ENCODE measurements at places on chromosomes 7 and 10.

DNA sequence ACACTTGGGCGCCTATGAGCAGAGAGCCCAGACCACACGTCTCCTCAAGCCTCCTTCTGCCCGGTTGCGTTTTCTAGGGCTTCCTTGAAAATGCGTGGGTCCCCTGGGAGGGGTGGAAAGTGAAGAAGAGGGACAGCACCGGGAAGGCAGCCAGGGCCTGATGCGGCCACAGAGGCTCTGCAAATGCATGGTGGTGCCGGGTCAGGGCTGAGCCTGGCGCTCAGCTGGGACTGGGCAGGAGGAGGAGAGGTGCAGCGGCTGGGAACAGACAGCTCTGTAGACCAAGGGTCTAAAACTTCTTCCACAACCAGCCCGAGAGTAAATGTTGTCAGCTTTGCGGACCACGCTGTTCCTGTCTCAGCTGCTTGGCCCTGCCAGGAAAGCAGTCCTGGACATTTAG lies 1.6 kb downstream of the DPYSL4 start:
- no peak for DNase-seq

GRCh38 chr7:17548014-17548653 lies 249.7 kb downstream of the AHR start:
- DNase-seq, result no peak

DNA sequence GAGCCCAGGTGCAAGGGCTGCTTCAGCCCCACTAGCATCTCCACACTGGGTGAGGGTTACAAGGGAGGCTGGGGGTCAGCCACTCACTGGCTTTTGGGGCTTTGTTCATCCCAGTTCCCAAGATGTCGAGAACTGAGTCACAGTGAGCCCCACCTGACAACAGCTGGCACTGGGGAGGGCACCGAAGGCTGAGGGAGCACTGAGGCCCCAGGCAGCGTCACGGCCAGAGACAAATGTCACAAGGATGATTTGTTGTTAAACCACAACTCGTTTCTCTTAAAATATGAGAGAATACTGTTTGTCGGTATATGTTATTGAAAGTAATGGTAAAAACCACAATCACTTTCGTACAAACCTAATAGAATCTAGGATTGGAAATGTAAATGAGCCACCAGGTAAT lies 219.9 kb downstream of the CELF2 start:
- DNase-seq, result no peak

- no peak for DNase-seq
Observed at GRCh38 chr10:112954974-112955581, 5.0 kb downstream of the TCF7L2 start.

DNA sequence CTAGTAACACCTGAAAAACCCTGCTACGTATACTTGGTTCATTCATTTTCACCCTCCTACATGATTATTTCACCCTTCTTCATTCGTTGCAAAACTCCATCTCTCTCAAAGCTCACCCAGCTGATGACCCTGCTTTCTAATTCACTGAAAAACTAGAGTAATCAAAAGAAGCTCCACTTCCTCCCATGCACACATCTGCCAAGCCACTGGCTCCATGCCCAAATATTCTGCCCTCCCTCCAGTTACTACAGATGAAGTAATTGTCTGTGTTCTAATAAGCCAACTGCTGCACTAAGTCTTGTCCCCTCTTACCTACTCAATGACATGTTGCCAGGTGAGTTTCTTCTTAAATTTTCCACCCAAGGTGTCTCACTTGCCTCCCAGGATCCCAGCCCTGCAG lies 96.9 kb upstream of the CCDC71L start:
- no peak for DNase-seq

- no peak for DNase-seq
Observed at GRCh38 chr10:121216721-121217181, 365.6 kb downstream of the WDR11 start.

DNA sequence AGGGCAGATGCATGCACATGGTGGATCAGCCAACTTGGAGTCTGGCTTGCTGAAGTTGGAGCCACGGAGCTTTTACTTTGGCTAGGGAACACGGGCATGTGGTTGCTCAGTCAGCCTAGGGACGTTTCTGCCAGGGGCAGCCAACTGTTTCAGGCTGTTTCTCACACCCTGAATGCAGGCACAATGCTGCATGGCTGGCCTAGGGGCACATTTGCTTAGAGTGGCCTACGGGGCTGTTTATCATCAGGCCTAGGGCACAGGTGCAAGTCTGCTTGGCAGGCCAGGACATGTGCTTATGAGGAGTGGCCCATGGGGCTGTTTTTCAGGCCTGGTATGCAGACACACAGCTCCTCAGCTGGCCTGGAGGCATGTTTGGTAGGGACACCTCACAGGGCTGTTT lies 107.4 kb downstream of the GSAP start:
- DNase-seq, result no peak

DNA sequence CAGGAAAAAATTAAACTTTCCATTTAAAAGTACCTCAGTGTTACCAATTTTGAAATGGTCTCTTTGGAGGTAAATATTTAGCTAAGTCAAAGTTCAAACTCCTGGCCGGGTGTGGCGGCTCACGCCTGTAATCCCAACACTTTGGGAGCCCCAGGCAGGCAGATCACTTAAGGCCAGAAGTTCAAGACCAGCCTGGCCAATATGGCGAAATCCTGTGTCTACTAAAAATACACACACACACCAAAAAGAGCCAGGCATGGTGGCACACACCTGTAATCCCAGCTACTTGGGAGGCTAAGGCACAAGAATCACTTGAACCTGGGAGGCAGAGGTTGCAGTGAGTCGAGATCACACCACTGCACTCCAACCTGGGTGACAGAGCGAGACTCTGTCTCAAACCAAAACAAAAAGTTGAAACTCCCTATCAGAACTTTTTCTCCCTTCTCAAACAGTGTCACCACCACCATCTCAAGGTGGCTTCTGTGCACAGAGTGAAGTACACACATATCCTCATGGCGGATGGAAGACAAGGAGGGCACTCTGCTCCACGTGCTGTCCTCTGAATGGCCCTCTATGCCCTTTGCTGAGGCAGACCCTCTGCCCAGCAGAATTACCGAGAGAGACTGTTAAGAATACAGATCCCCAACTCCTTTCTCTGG lies 11.7 kb upstream of the PIK3CG start:
- DNase-seq, result no peak

DNA sequence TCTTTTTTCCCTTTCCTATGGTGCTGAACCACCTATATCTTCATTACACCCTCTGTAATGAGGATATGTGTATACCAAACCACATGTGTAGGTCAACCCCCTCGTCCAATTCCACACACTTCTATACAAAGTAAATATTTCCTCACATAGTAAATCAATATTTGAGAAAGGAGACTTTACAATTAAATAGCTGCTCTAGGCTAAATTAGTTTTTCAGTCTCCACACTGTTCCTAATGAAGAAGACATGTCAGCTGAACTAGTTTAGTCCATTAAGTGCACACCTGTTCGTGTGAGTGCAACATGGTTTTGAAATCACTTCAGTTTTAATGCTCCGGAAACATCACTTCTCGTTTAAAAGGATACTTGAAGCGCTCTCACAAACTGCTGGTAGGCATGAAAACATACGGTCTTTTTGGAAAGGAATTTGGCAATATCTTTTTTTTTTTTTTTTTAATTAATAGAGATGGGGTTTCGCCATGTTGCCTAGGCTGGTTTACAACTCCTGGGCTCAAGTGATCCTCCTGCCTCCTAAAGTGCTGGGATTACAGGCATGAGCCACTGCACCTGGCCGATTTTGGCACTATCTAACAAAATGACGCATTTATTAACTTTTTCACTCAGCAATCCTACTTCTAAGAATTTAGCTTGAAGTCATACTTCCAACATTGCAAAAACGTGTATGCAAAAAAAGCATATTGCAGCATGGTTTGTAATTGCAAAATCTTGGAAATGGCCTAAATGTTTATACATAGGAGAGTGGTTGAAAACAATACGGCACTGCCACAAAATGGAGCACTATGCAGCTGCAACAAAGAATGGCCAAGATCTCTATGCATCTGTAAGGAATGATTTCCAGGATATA lies 2.1 kb upstream of the XRCC2 start:
- DNase-seq, result no peak

DNA sequence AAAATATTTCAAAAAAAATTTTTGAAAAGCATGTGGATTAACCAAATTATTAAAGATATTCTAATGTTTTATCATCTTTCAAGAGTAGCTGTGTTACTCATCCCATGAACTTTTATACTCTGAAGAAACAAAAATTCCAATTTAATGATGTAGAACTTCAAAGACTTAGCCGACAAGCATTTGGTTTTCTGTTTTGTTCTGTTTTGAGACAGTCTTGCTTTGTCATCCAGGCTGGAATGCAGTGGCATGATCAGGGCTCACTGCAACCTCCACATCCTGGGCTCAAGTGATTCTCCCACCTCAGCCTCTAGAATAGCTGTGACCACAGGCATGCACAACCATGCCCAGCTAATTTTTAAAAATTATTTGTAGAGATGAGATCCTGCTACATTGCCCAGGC lies 17.8 kb upstream of the LCOR start:
- no peak for DNase-seq

DNA sequence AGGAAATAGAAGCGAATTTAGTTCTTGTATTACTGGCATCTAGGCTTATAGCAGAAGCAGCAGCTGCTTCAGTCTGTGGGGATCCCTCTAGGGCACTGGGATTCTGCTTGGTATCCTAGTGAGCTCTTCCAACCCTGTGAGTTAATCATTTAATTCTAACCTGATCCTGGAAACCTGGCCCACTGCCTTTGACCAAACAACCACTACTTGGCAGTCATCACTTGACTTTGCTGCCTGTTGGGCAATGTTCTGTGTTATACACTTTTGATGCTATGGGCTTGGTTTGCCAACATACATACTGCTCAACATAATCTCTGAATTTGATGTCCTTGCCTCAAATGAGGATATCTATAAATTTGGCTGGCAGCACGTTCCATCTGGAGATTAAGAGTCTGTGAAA lies 813.4 kb downstream of the ANKRD7 start:
- DNase-seq, result no peak

GRCh38 chr10:43482319-43483078 lies 45.6 kb downstream of the ZNF487 start:
- no peak for DNase-seq

DNA sequence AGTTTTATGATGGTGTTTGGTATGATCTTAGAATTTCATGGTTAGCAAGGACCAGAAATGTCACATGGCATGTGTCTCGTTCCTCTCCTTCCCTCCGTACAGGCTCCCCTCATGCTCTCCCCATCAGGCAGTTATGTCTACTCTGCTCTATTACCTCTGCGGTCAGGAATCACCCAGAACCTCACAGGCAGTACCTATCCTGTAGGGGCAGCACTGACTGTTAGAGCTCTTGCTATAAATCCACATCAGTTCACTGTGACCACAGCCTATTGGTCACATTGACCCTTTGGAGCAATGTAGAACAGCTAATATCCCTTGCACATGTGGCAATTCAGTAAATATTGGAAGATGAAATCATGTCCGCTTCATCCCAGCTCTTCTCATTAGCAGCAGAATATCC lies 151.8 kb downstream of the WNT2 start:
- DNase-seq, result no peak

DNA sequence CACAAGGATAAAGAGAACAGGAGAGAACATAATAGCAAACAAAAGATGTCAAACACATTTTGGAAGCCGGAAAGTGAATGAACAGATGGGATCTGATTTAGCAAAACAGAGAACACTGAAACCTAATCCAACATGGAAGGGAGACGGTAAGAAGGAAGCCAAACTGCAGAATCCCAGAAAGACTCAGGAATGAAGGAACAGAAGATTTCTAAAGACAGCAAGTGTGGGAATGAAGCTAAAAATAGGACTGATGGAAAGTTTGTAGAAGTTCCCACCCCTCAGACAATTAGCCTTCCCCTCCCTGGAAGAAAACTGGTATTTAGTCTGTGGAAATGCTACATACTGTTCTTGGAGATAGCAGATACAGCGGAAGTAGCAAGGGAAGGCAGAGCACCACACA lies 40.8 kb downstream of the SLC16A12 start:
- DNase-seq, result no peak

DNA sequence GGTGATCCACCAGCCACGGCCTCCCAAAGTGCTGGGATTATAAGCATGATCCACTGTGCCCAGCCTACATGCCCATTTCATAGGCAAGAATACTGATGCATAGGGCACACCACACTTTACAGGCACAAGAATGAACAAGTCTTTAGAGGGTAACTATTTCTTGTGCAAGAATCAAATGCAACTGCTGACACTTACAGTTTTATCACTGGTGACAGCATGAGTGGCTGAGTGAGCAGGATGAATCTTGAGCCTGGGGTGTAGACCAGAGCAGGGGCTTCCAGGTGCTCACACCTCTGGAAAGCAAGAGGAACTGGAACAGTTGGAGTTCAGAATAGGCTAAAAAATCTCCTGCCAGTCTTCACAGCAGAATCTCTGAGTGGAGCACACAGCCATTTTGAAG lies 287.5 kb downstream of the KCNMA1 start:
- no peak for DNase-seq

- DNase-seq, result no peak
Observed at GRCh38 chr10:128537834-128538330, 411.7 kb upstream of the MKI67 start.

GRCh38 chr7:138982204-138982623 lies 1.0 kb upstream of the KIAA1549 start:
- no peak for DNase-seq

Data from NCI-H460 (cell line).